Cardiac ventricle fibroblast (primary cell): ENCODE measurements at places on chromosomes 11 and 22. TPM values are rescaled to one million over a fixed set of nuclear protein-coding genes. Genes with fewer than 3 reads are reported as not detected.

Gene ELMOD1
- total RNA-seq = 0.31 TPM in 1 of 2 replicates, not detected in the other

Gene OR51B4
- not detected in 2 replicates for total RNA-seq

Gene RFPL2
- total RNA-seq = not detected in 2 replicates

Gene SLC7A4
- total RNA-seq = not detected in 2 replicates

Gene NXPE2
- total RNA-seq = not detected in 2 replicates
